ENCODE measurements at places on chromosomes 5 and 9. TPM values are rescaled to one million over a fixed set of nuclear protein-coding genes. Genes with fewer than 3 reads are reported as not detected.

PCDHGA5 gene
- polyA plus RNA-seq: 0.40 TPM

SOHLH1 gene
- polyA plus RNA-seq: not detected

C6 gene
- polyA plus RNA-seq: 116 TPM

- no peak for DNase-seq
These were observed 35.6 kb downstream of the MTX3 start for GRCh38 chr5:79955356-79955895.

DNA sequence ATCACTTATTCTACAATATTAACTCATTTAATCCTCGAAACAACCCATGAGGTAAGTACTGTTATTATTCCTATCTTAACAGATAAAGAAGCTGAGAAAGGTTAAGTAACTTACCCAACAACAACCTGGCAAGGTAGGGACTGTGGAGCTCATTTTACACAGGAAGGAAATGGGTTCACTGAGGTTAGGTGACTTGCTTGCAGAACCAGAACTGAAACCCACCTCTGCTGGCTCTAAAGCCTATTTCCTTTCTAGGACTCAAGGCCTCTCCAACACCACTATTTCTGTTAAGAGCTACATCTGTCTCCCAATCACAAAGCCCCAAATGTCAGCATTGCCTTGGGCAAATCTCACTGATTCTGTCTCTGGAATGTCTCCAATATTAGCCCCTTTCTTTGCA is 38.9 kb upstream of the IFNK start:
- no peak for DNase-seq

GRCh38 chr5:13955896-13956295 is 11.4 kb upstream of the DNAH5 start:
- DNase-seq: no peak

- no peak for DNase-seq
These were observed 256.2 kb downstream of the ACTL7B start for GRCh38 chr9:108599571-108599970.

GRCh38 chr5:24389968-24390367 is 254.8 kb downstream of the CDH10 start:
- no peak for DNase-seq

GRCh38 chr5:147332658-147333057 is 97.8 kb downstream of the STK32A start:
- DNase-seq: no peak

GRCh38 chr5:143466632-143467031 is 63.1 kb upstream of the NR3C1 start:
- DNase-seq: no peak
